ENCODE measurements at places on chromosomes 12 and 14.
A peak's percentile ranks its signal among the peaks of the same experiment; 100 is the strongest.

DNA sequence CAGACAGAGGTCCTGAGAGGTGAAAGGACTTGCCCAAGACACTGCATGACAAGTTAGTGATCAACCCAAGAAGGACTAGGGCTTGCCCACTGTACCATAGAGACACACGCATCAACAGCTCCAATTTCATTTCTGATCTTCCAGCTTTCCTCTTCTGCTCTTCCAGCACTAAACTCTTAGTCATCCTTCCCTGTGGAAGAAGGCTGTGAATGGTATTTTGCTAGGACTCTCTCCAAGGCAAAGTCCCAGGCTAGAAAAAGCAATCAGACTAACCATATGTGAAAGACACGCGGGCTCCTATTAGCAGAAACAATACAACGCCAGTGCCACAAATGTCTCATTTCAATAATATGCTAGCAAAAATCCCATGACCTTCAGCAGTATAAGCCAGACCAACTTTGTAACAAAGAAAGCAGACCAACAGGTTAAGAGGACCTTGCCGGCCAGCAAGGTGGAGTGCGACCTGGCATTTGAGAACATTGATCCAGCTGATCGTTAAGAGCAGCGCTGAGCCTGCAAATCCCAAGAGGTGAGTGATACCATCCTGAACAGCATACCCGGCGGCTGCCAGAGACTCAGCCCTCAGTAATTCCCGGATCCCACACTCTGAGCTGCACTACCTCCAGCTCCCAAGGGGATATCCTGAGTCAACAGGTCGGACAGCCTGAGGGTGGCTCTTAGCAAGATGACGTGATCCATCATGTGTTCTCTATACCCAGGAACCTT is 132.5 kb downstream of the FOXN3 start:
- DNase-seq, result peak; percentile 92

DNA sequence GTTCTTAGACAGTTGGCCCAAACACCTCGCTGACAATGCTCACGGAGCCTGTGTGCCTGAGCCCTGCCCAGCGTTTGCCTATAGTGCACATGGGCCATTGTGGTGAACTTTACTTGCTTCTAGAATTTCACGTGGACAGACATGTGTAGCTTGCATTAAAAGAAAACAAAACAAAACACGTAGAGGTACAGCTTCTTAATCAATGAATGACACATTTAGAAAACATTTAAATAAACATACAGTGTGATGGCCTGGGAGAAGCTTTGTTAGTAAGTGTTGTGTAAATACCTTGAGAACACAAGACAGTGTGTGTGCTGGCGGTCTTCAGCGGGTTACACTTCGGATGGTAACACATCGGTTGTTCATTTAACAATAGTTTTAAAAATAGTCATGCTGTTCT is 38.1 kb downstream of the SMOC1 start:
- DNase-seq, result no peak

- no peak for DNase-seq
These were observed 7.6 kb downstream of the KIF26A start for GRCh38 chr14:104145826-104146601.

- DNase-seq, result no peak
These were observed 76.9 kb downstream of the ATF7IP start for GRCh38 chr12:14442221-14442881.

- DNase-seq, result no peak
These were observed 10.6 kb upstream of the ART4 start for GRCh38 chr12:14853961-14854360.

DNA sequence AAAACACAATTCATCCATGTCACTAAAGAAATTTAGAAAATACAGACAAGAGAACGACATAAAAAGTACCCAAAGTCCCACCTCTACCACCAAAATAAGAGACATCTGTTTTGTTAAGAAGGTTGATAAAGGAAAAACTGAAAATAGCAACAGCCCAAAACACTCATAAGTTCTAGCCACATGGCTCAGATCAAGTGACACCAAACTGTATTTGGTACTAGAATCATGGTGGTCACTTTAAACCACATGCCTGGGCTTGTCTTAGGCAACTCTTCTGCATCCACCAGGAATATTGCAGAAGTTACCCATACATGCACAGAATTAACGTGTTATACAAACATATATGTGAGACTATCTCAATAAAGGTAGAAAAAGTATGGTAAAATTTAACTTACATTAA is 78.2 kb upstream of the GTF2A1 start:
- DNase-seq, result no peak

DNA sequence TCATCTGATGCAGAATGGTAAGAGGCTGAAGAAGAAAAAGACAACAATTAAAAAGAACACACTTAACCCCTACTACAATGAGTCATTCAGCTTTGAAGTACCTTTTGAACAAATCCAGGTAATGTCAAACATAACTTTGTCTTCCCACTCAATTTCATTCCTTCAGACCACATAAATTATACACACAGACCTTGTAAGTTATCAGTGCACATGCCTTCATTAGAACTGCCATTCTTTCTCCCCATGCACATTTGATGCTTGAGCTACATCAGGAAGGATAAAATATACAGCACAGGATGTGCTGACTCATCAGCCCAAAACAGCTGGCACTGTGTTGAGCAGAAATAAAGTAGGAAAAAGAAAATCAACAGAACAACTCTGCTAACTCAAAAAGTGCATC is 246.7 kb downstream of the PAWR start:
- DNase-seq, result peak; percentile 40

GRCh38 chr14:105745433-105746123 is 219.2 kb downstream of the TMEM121 start:
- no peak for DNase-seq

DNA sequence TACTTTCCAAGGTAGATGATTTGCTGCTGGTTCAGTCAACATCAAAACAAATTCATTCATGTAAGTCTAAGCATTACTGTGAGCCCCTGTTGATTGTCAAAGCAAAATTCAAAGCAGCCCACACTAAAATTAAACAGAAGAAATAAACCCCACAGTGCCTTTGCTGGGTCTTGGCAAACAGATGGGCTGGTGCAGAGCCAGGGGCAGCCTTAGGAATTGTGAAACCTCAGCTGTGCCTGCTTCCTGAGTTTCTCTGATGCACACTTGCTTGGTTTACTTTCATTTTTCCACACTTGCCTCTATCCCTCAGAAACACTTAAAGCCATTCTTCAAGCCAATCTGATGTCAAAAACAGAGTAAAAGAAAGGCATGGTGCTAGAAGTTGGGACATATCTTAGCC is 6.6 kb upstream of the PLEKHG7 start:
- no peak for DNase-seq

DNA sequence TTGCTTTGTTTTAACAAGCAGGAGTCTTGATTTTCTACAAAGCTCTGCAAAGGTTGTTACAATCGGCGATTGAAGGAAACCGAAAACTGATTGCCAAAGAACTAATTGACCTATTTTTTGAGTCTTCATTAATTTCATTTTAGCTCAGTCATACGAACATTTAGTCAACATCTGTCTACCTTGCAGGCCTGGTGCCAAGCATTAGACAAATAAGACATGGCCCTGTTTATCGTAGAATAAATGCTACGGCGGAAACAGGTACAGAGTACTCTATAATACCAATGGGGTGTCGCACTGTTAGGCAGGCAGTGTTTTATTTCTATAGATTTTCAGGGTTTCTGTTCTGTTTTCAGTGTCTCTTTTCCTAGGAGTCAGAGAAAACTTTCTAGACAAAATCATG is 171.5 kb downstream of the BCAT1 start:
- DNase-seq, result no peak

DNA sequence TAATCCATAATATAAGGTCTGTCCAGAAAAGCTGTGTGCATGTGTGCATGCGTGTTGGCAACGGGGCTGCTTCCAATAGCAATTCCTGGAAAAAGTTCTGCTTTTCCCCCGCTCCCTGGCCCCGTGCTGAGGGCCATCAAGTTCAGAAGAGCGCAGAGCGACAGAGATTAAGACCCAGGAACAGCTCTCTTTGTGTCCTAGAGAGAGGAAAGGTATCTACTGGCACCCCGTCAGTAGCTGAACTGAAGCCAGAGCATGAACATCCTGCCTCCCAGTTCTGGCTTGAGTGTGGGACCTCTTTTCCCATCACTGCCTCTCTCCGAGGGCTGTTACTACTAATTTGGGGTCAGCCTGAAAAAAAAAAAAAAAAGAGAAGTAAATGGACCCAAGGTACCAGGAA is 15.5 kb downstream of the HDAC7 start:
- DNase-seq, result no peak

- peak; percentile 61 for DNase-seq
These were observed 8.5 kb upstream of the CFL2 start for GRCh38 chr14:34722723-34723545.

GRCh38 chr12:89544681-89545184 is 18.9 kb upstream of the POC1B start:
- peak; percentile 42 for DNase-seq

DNA sequence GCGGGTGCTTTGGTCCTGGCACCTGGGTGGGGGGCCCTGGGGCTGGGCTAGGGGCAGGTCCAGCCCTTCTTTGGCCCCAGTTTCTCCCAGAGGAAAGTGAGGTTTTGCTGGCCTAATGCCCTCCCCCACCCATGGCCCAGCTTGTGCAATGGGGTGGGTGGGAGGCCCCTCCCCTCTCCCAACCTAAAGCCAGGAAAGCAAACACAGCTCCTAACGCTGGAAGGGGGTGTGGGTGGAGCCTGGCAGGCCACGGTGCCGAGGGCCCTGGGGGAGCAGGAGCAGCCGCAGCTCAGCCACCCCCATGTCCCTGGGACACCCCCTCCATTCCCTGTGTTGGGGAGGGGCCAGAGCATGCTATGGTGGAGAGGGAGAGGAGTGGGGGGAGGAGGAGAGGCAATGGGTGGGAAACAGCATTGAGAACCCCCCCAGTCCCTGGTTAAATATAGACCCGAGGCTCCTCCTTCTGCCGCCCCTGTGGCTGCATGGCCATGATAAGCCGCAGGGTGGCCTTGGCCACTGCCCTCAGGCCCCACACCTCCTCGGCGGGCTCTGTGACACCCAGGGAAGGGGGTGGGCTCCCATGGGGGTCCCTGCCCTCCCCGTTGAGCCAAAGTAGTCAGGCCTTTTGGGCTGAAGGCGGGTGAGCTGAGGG is 4.7 kb downstream of the EXOC3L4 start:
- no peak for DNase-seq

- DNase-seq, result no peak
These were observed 30.2 kb upstream of the DYRK2 start for GRCh38 chr12:67618303-67618702.

DNA sequence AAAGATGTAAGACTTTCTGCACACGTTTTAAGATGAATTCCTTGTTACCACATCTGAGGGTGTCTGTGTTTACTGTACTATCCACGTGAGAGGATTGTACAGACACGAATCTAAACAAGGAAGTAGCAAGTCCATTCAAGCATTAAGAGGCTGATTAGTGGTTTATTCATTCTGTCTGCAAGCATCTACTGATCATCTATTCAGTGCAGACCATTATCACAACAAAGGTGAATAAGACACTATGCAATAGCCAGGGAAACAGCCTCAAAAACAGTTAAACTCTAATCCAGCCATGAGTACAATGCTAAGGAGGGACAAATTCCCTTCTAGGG is 111.6 kb upstream of the PZP start:
- DNase-seq, result no peak

DNA sequence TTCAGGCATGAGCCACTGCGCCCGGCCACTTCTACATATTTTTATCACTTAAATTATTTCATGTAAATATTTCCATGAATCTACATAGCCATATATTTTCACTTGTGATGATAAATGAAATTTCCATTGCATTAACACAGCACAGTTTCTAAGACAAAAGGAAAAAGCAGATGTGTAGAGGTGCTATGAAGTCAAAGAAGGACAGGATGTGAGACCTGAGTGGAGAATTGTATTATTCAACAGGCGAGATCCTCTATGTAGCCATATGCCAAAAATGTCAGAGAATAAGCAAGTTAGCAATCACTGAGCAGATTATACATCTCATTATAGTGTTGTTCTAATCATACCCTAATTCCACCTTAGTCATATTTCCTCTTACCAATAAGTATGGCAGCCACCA is 38.1 kb downstream of the ATF7 start:
- no peak for DNase-seq

DNA sequence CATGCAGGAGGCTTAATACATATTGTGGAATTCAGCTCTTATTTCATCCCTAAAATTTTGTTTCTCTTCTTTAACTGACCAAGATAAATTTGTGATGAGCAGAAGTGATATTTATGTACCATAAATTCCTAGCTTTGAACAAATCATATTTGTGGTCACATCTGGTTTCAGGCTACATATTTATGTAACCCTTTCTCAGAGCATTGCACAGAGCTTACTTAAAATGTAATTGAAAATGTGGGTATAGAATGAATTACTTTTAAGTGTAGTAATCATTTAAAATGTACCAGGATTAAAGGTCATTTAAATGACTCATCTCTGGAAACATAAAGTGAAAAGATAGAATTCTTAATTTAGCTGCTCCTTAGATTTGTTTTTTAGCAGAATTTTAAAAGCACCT is 129.9 kb upstream of the FRMD6 start:
- DNase-seq, result peak; percentile 96

- DNase-seq, result no peak
These were observed 9.2 kb upstream of the GOLGA3 start for GRCh38 chr12:132837693-132838409.

DNA sequence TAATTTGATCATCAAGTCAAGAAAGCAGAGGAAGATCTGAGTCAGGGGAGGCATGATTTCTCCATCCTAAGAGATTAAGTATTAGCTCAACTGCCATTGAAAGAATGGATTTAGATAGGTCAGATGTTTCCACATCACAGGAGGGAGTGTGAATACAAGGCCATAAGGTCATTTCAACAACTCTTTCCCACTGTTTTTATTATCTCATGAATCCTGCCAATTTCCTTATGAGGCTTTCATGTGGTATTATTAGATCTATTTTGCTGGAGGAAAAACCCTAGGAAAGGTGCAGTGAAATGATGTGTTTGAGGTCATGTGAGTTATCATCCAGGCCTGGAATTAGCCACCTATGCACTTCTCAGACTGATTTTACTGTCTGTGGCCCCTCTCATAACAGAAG is 269.0 kb downstream of the NOVA1 start:
- DNase-seq, result no peak

GRCh38 chr14:29458547-29458946 is 469.1 kb downstream of the PRKD1 start:
- no peak for DNase-seq
